ENCODE measurements at places on chromosomes 3 and 15.

- DNase-seq: no peak
Measured at GRCh38 chr3:100108464-100109079, 5.7 kb downstream of the FILIP1L start.

DNA sequence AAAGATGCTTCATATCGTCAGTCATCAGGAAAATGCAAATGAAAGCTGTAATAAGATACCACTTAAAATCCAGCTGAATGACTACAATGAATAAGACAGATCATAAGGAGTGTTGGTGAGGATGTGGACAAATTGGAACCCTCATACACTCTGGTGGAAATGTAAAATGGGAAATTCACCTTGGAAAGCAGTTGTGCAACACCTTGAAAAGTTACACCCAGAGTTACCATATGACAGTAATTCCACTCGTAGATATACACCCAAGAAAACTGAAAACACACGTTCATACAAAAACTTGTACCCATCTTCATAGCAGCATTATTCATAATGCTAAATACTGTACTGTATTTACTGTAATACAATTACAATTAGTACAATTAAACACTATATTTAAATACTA lies 2.3 kb downstream of the TTC23 start:
- no peak for DNase-seq

- DNase-seq: no peak
Measured at GRCh38 chr3:81716870-81717509, 44.5 kb downstream of the GBE1 start.

- DNase-seq: no peak
Measured at GRCh38 chr3:169241630-169241990, 421.9 kb downstream of the MECOM start.

DNA sequence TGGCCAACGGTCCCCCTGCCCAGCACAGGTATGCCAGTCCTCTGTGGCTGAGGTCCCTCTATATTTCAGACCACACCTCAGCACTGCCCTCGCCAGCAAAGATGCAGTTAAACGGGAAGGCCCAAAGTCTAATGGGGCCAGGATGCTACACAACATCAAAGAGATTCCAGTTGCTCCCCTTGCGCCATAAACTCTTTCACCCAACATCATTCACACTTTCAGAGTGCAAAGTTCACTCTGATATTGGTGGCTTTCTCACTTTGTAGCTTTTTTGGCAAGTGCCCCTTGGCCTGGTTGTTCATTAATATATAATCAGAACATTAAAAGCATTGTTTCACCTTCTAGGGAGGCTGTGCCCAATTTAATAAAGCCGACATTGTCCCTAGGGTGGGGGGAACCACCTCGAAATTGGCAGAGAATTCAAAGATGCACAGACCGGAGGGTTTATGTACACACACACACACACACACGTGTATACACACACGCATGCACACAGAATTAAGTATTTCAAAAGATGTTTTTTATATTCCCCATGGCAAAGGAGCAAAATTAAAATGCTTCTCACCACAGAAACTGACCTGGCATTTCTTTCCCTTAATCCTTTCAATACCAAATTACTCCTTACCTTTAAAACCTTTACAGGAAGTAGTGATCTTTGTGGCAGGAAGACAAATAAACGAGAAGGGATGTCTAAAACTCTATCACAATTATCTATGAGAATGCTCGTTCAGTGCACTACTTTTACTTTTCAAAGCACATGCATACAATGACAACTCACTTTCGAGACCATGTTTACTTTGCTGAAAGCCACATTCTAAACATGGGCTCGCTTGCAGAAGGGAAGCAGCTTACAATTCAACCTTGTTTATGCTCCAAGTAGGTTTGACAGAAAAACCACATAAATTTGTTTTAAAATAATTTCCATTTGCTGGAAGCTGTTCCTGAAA lies 19.5 kb downstream of the LRIG1 start:
- DNase-seq: no peak

DNA sequence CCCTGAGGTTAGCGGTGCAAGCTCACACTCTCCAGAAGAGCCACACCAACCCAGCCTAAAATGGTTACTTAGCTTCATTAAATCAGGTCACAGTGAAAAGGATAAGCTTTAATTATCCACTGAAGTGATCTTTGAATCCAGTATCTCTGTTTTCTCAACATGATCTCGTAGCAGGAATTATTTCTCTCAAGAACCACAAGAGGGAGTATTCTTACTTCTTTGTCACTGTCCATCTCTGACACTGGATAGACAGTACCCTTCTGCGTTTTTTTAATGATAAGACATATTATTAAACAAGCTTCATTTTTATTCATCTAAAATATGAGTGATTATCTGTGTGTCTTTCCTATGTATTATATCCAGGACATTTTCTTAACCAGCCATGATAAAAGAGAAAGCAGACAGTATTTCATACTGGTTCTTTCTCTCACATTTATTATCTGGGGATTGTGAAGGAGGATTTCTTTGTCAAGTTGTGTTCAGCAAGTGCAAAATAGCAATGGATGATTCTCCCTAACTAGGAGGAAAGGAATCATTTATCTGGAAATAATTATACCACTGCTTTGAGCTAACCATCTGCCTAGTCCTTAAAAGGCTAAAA lies 105.4 kb upstream of the CCDC54 start:
- no peak for DNase-seq

DNA sequence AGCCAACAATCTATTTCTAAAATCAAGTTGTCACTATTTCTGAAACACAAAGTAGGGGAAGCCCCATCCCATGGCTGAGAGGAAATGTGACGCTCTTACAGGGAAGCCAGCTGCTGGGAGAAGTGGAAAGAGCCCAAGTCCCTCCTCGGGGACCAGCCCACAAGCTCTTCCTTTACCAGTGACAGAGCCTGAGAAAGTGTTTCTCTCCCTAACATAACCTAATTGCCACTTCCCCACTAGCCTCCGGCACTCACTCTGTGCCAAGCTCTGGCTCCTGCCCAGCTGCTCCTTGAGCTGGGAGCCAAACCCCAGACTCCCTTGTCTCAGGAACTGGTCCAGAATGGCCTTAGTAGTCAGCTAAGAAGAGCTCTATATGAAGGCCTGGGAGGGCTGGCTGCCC lies 42.9 kb downstream of the TNFAIP8L3 start:
- no peak for DNase-seq

GRCh38 chr3:187870360-187871203 lies 125.3 kb upstream of the BCL6 start:
- DNase-seq: no peak

DNA sequence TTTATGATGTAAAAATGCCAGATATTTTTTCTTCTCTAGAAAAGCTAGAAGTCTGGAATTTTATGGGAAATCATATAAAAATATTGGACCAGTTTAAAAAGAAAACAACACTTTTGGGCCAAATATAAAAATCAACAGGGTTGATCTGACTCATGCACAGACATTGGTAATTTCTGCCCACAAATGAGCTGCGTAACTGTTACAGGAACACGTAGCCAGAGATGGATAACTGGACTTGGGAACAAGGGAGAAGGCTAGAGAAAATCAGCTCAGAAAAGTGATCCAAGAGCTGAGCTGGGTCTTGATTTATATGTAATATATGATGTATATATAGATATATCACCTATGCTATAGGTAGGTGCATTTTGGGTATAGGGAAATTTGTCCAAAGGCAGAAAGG lies 36.8 kb upstream of the NAALADL2 start:
- DNase-seq: no peak

DNA sequence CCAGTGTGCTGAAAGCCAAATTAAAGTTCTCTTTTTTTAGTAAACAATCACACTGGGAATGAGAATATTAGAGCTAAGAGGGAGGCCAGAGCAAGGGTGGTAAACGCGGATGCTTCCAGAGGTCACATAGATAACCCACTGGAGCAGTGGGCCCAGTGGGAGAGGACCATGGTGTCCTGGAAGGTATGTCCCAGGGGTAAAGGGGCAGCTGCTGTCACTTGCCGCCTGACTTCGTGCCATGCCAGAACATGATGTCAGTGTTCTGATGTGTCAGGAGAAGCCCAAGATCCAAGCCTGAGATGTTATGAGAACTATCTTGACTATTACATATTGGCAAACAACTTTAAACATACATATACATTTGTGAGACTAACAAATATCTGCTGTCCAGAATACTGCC lies 211.9 kb upstream of the IL12A start:
- no peak for DNase-seq

- DNase-seq: no peak
Measured at GRCh38 chr15:71410347-71410746, 295.1 kb downstream of the THSD4 start.

GRCh38 chr3:98512576-98512975 lies 10.1 kb downstream of the CLDND1 start:
- no peak for DNase-seq

DNA sequence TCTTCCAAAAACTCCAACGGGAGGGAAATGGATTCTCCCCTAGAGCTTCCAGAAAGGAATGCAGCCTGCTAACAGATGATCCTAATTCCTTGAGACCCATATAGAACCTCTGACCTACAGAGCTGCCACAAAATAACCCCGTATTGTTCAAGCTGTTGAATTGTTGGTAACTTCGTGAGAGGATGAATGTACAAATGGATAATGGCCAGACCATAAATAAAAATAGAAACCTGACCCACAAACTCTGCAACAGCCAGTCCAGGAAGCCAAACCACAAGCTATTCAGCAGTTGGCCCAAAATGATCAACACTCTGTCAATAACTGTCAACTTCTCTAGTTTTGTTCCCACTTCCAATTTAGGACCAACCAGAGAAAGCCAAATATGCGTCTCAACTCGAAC lies 414.0 kb upstream of the ZNF717 start:
- DNase-seq: no peak

DNA sequence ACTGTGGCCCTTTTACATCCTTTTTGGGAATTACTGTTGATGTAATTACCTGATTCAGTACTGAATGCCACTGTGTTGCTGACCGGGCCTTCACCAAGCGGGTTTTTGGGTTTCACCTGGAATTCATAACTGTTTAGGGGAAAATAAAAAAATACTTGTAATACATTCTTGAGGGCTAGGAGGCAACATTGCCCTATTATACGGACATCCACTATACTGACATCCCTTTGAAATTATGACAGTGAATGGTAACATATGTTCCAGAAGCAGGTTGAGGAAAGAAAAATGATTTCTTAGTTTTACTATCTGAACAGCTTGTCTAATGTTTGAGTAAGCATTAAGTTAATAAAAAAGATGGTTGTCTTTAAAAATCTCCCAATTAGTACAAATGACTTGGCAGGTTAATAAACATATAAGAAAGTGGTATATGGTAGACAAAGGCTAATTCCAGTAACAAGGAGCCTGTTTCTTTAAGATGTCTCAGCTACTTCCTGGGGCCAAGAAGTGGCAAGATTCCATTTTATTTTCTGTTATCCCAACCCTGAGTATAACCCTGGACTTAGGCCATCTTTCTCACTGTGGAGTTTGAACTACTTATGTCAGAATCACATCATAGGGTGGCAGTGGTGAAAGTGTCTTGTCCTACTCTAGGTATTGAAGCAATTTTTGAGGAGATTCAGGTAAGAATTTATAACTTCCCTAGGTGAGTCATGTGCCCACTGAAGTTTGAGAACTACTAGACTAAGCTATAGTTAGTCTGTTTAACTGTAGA lies 45.5 kb downstream of the TFG start:
- DNase-seq: no peak

DNA sequence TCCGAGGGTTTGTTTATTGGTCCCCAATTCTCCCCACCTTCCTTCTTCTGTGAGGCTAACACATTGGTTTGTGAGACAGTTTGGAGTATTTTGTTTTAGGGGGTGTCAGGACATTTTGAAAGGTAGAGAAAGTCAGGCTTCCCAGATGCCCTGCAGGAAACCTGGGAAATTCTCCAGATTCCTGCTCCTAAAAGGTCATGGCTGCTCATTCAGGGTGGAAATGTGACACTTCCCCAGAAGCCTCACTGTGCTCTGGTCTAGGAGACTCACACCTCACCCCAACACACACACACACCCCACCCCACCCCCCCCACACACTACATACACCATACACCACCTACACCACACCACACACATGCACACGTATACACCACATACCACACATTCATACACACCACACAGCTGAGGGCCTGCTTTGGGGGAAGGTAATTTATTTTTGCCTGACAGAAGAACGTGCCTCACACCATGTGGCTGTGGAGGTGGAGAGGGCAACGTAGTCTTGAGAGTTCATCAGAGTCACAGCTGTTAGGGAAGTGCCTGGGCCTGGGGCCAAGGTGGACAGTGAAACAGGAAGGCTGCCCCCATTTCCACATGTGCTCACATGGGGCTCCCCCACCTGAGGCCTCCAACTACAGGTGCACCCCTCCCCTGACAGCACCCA lies 40.4 kb upstream of the LIMD1 start:
- no peak for DNase-seq

- no peak for DNase-seq
Measured at GRCh38 chr15:64901914-64902313, 9.8 kb upstream of the ANKDD1A start.

DNA sequence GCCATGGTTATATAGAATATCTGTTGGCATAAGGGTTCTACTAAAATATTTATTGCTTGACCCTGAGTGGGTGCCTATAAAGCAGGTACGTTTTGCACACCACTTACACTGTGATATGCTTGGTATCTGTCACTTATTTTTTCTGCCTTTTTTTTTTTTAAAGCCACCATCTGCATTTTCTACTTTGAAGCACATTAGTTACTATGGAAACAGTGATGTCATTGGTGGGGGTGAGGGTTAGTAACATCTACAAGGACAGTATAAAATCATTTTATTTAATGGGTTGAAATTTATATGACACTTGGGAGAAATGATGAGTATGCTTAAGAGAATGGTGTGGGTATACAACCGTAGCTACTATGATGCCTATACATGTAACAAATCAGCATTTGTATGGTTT lies 25.6 kb downstream of the SLCO3A1 start:
- no peak for DNase-seq

GRCh38 chr3:50163572-50164455 lies 8.7 kb downstream of the SEMA3F start:
- DNase-seq: peak; percentile 24

- DNase-seq: no peak
Measured at GRCh38 chr3:42728056-42728455, 25.5 kb upstream of the HHATL start.

DNA sequence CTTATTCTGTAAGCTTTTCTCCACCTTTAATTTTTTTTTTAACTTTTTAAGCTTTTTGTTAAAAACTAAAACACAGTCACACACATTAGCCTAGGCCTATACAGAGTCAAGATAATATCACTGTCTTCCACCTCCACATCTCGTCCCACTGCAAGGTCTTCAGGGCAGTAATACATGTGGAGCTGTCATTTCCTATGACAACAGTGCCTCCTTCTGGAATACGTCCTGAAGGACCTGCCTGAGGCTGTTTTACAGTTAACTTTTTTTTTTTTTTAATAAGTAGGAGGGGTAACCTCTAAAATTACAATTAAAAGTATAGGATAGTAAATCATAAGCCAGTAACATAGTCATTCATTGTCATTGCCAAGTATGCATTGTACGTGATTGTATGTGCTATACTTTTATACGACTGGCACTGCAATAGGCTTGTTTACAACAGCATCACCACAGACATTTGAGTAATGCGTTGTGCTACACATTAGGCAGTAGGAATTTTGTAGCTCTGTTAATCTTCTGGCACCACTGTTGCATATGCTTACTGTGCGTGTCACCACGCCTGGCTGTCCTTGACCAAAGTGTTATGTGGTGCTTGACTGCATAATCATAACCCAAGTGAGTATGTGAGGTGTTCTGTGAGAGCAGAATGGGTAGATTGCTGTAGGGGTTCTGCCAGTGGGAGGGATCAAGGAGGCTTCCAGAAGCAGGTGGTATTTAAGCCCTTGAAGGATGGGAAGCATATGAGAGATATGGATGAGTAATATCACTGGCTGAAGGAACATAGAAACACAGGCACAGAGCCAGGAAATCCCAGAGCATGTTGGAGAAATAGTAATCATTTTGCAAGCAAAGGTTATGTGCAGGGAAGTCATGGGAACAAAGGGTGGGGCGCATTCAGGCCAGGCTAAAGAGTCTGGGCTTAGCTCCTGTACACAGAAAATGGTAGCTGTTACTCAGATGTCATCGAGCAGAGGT lies 18.3 kb downstream of the FBXO22 start:
- DNase-seq: peak; percentile 60
